ENCODE measurements at places on chromosomes 11 and 22.

DNA sequence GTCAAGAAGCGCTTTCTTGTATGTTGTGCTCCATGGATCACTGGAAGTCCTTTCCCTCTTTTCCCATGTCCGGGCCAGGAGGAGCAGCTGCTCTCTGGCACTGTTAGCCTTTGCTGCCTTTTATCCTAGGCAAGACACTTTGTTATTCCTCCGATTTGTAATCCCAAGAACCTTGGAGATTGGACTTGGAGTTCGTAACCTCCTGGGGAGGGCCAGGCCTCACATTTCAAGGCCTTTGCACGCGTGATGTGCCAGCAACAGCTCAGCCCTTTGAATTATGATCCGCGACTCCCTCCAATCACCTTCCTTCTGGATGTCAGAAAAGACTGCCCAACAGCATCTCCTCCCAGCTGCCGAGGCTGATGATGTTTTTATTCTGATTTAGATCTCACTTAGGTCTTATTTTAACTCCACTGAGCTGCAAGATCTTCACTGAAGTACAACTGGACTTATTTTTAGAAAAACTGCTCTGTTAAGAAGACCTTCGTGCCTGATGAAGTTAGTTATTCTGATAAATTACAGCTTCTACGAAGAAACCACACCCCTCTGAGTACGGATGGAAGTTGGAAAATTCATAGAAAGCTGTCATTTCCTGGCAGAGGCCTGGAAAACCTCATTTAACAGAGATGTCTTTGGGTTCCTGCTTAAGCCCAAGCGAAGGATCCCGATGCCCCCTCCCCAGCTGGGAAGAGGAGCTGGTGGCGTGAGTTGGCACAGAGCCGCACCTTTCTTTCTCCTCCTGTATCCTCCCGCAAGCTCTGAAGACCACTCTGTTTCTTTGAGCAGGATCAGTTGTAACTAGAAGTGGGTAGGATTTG is 62.4 kb downstream of the PARVB start:
- no peak for DNase-seq

GRCh38 chr11:115408036-115408921 is 95.9 kb downstream of the CADM1 start:
- no peak for DNase-seq

DNA sequence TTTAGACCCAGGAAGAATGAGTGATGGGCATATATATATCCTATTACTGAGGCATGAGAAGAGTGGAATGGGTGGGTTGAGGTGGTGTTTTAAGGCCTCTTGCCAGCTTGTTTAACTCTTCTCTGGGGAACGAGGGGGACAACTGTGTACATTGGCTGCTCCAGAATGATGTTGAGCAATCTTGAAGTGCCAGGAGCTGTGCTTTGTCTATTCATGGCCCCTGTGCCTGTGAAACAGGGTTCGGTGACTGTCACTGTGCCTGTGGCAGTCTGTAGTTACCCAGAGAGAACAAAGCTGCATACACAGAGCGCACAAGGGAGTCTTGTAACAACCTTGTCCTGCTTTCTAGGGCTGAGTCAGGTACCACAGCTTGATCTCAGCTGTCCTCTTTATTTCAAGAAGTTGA is 11.7 kb downstream of the LIMK2 start:
- DNase-seq = no peak

DNA sequence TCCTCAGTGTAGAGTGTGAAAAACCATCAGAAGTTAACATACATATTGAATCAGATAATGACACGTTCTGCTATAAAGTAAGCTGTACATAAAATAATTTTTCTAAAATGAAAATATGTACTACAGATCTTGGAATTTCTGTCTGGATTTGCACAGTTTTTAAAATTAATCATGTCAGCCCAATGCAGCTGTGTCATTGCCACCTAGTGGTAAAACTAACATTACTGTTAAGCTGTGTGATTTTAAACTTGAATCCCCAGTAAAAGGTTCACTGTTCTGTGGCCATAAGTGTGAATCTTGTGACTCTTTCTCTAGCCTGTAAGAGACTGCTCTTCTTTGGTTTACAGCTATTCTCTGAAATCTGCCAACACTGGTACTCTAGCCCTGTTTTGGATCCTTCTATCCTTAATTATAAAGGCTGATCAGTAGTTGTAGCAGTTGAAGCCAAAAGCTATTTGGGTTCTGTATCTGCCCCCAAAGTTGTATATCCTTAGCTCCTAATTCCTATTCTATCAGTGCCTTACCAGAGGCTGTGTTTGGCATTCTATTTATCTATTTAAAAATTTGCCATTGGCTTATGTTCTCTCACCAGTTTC is 4.0 kb downstream of the JRKL start:
- DNase-seq = no peak

DNA sequence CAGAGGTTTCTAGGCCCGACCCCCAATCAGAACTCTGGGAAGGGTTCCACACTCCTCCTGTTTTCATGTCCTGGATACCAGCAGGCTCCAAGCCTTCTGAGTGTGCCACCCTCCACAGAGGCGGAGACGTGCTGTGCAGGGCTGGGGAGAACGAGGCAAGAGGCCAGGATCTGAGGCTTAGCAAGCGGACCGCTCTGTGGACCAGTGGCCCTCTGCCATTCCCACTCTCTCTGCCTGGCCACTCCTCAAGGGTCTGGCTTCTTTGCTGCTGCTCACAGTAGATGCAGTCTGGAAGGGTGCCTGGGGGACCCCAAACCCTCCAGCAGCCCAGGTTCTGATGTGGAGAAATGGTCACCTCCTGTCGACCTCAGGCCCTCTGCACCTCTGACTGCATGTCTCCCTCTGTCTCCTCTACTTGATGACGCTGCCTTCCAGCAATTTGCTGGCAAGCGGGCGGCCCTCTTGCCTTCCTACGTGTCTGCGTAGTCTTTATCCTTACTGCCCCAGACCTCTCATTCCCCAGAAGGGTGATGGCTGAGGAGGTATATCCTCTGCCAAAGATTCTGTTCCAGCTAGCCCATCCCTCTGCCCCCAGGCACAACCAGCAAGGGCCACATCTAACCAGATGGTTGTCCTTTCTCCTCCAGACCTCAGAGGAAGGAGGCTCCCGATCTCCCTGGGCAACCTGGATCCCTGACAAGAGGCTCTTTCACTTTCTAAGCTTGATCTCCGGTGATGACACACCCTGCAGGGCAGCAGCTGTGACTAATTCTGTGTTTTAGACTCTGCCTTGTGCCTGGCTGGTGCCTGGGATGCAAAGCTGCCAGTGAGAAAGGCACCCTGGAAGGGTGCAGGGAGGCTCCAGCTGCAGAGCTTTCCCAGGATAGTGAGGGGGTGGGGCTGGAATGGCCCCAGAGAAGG is 87.3 kb downstream of the NAT10 start:
- DNase-seq = no peak

DNA sequence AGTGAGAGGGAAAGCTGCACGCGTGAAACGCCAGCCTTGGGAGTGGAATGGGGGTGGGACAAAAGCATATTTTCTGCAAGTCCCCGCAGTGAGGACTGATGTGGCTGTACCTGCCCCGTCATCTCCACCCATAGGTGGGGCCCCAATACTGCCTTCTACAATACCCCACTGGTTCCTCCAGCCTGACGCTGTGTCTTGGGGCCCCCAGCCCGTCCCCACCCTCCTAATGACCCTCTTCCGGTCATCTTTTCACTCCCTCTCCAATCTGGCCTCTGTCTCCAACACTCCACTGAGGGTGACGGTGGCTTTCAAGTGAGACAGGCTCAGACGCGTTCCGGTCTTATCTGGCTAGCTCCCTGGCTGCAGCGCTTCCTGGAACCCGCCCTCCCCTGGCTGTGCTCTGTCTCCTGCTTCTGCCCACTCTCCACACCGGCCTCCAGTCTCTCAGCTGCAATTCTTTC is 104.2 kb downstream of the MICAL3 start:
- no peak for DNase-seq

DNA sequence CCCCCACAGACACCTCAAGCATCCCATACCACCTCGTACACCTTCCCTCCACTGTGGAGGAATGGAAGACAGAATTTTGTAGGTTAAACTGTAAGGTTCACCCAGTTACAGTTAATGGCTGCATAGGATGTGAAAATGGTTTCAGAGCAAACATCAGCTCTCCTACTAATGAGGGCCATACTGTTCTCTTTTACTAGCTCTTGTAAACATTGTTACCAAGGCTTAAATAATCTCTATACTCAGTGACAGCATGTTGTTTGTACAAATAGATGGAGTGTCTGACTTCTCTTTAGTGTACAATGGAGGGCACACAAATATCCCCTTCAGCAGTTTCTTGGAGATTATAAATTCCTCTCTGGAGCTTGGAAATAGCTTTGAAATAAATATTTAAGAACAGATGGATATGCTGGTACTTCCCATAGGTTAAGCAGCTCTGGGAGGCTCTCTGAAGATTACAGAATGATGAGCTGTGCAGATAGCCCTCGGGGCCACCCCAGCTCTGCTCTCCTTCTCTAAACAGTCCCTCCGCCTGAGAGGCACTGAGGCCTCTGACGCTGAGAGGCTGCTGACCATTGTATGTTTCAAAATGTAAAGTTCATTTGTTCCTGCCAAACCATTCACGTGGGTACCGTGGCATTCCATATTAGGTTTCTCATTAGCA is 25.7 kb downstream of the TTC12 start:
- DNase-seq = no peak

- DNase-seq = no peak
These were observed 10.8 kb upstream of the TPP1 start for GRCh38 chr11:6629892-6630631.

GRCh38 chr11:66950112-66950535 is 8.1 kb downstream of the PC start:
- DNase-seq = peak; percentile 99

GRCh38 chr22:44102856-44103255 is 77.9 kb upstream of the PARVG start:
- no peak for DNase-seq

DNA sequence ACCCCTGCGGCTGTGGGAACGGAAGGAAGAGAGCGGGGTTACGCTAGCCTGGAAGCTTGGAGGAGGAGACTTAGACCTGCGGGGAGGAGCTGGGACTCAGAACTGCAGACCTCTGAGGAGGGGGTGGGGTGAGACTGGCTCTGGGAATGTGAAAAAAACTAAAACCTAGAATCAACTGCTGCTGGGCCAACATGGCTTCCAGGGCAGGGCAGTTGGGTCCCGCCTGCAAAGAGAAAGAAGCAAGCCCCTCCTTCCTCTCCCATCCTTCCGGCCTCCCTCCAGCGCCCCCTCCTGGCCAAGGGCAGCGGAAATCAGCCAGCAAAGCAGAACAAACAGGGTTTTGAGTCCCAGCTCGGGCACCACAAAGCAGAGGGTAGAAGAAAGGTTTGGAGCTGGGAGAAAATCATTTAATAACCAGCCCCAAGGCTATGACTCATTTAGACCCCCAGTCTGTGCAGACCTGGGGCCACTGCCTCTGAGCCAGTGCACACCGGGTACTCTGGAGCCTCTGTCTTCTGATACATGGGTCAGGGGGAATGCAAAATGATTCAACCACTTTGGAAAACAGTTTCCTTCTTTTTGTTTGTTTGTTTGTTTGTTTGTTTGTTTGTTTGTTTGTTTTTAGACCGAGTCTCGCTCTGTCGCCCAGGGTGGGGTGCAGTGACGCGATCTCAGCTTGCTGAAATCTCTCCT is 7.3 kb upstream of the NCF4 start:
- DNase-seq = peak; percentile 33

- DNase-seq = no peak
These were observed 5.6 kb downstream of the ZBTB16 start for GRCh38 chr11:114065094-114065493.
